ENCODE measurements at places on chromosomes 4 and X.

GRCh38 chr4:184807797-184808712, 17.7 kb downstream of the ACSL1 start:
- no peak for DNase-seq

DNA sequence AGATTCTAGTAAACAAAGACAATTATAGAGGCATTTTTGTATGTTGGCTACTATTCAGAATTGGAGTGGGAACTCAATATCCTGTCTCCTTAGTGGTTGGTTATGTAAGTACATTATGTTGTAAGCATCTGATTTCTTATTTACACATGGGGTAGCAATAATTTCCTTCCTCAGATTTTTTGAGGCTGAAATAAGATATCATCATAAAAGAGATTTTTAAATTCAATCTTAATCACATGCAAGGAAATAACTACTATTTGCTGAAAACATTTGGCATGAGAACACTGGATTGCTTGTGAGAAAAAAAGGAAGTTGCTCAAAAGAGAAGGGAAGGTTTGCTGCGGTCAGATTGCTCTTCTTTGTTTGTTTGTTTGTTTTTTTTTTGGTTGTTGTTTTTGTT, 437.7 kb upstream of the HS3ST1 start:
- DNase-seq, result no peak

GRCh38 chr4:68960294-68961163, 8.9 kb upstream of the UGT2A3 start:
- no peak for DNase-seq

- DNase-seq, result no peak
Measured at GRCh38 chr4:125650557-125650956, 335.8 kb downstream of the FAT4 start.

DNA sequence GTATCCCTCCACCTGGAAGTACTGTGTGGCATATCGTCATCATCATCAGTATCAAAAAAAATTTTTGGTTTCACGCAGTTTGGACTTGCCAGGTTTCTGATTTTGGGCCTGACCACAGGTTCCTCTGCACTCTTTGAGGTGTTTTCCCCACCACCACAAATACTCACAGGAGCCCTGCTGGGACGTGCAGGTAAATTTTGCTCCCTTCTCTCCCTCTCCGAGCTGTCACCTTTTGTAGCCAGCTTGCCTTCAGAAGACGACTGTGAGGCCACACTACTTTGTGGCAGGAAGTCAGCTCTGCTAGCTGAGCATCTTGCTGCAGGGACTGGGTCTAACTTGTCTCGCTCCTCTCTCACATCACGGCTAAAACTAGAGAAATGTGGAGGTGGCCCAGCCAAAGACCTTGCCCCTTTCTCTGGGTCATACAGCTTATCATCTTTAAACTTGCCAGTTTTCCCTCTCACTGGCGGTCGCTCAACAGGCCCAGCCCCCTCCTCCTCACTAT, 2.8 kb downstream of the PJA1 start:
- peak; percentile 30 for DNase-seq

- no peak for DNase-seq
Measured at GRCh38 chrX:56000174-56000573, 232.0 kb upstream of the KLF8 start.

GRCh38 chrX:46624090-46624786, 50.7 kb downstream of the CHST7 start:
- DNase-seq, result no peak

DNA sequence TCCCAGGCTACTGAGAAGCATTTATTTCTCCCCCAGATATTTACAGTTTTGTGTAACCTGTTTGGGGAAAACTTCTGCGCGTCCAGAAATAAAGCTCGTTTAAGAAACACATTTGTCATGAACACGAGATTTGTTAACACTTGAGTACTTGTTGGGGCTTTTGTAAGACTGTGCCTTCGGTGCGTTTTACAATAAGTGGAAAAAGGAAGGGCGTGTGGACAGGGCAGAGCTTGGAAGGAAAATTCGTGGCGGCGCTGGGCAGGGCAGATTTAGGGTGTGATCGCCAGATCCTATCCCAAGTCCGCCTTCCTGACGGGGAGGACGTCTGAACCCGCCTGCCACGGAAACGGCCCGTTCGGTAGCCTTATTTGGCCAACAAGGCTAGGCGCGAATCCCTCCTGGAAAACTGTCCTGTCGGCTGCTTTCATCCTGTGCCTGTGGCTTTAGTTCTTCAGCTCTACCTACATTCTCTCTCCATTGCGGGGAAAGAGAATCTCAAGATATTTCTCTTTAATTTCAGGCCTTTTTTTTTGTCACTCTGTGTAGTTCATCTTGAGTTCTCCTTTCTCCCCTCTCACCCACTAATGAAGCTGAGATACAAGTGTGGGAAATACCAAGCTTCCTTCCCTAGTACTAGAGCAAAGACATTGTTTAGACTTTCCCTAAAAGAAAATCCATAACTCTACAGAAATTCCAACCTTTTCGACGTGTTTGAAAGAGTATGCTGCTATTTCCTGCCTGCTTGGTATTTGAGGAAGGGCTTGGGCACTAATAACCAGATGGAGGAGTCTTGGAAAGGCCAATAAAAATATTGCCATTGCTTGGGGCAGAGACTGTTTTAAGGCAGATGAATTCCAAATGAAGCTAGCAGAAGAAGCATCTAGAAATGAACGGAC, 982 bp downstream of the PDLIM5 start:
- DNase-seq, result no peak

DNA sequence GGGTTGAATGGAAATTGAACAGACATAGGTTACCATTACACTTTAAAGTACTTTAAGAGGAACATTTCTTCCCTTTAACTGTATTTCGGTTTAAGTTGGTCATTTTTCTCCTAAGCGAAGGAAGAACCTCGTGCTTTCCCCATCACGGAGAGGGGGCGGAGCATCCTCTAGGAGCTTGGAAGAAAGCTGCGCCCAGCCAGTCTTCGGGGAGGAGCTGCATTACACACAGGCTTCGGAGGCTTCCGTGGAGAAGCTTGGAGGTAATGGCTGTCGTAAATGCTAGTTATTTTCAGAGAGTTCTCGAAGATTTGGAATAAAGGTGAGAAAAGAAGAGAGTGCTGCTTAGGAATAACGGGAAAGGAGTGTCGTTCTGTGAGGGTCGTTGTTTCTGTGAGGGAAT, at the start of gene PWWP3B:
Gene PWWP3B (plus strand): TSS at position 199 of the 400 bp plus-strand sequence. CDS start 37,128 bp downstream, outside the sequence.
- no peak for DNase-seq

- no peak for DNase-seq
Measured at GRCh38 chr4:176741253-176741652, 51.5 kb downstream of the VEGFC start.

GRCh38 chrX:143002206-143002605, 23.5 kb upstream of the SPANXN4 start:
- no peak for DNase-seq

DNA sequence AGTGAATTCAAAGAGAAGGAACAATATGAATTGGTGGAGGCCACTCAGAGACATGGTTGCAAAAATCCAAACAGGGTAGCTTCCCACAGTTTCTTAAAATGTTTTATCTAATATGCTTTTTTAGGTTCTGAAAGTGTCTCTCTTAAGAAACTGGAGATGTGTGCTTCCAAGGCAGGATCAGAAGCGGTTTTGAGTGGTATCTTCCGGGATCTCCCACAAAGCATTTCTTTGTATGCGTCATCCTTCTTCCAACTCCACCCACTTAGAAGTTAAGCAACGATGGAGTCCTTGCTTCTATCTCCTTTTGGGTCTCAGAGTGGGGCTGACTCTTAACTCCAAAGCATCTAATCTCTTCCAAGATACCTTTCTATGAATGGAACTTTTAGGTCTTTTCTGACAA, 196.7 kb downstream of the MID1 start:
- DNase-seq, result no peak

DNA sequence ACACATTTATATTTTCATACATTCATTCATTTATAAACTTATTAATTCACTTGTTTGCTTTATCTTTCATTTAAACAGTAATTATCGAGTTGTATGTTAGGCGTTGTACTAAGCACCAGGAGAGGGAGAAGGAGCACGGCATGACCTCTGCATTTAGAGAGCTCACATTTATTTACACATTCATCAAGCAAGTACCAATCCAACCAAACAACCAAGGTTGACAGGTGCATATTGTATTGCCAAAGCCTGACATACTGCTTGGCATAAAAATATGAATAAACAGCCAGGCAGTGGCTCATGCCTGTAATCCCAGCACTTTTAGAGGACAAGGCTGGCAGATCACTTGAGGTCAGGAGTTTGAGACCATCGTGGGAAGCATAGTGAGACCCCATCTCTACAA, 37.0 kb upstream of the CLNK start:
- no peak for DNase-seq

All from CD4-positive, alpha-beta T cell treated with Interleukin-10 for 1 hour (primary cell).